Frontal cortex (tissue), 4 donors: ENCODE measurements at places on chromosomes 3 and 15. TPM values are rescaled to one million over a fixed set of nuclear protein-coding genes. Genes with fewer than 3 reads are reported as not detected.
A peak's percentile ranks its signal among the peaks of the same experiment; 100 is the strongest.

Gene MAP6D1
- total RNA-seq: 3.3 TPM

Gene CKMT1A
- total RNA-seq: 6.5 TPM

Gene MASP1
- 22.8 TPM for total RNA-seq

GRCh38 chr15:52730594-52730993 lies 51.4 kb upstream of the ATOSA start:
- no peak for DNase-seq

GRCh38 chr3:38561746-38562466 lies 65.8 kb downstream of the EXOG start:
- DNase-seq: no peak

DNA sequence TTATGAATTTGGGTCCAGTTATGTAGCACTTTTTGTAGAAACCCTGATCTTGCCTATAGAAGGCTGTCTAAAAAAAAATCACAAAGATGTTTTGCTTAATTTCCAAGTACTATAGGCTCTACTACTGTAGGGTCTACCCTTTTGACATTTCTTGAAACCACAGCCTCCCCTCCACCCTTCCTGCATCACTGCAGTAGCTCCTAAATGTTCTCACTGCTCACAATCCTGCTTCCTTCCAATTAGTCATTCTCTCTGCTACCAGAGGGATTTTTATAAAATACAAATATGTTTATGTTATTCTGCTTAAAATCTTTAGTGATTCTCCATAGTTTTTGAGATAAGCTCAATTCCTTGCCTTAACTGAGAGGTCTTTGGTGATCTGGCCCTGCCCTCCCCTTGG lies 114.0 kb downstream of the CYP19A1 start:
- DNase-seq: no peak

DNA sequence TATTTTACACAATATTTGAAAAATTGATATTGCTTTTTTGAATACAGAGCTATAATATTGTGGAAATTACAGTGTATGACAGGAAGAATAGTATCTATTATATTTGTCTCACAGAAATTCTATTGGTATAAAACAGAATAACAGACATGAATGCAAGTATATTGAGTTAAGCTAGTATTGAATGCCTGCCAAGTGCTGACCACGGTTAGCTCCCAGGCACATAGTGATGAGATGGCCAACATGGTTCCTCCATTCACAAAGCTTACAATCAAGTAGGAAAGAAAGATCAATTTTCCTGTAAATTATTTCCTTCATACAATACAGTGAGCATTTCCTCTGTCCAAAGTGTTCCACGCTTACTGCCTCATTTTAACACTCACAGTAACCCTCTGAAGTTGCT lies 67.6 kb downstream of the TP63 start:
- DNase-seq: no peak

GRCh38 chr3:12944413-12944812 lies 103.0 kb upstream of the RPL32 start:
- no peak for DNase-seq

Gene ROPN1
- not detected for total RNA-seq

GRCh38 chr3:40741729-40742128 lies 217.0 kb downstream of the ZNF621 start:
- DNase-seq: peak; percentile 40

Gene DIS3L
- 43.2 TPM for total RNA-seq

GRCh38 chr3:79263423-79263822 lies 504.4 kb downstream of the ROBO1 start:
- no peak for DNase-seq

Gene IL16
- total RNA-seq: 0.82 TPM

- DNase-seq: no peak
These were observed 127.1 kb downstream of the KLF13 start for GRCh38 chr15:31453558-31454318.

DNA sequence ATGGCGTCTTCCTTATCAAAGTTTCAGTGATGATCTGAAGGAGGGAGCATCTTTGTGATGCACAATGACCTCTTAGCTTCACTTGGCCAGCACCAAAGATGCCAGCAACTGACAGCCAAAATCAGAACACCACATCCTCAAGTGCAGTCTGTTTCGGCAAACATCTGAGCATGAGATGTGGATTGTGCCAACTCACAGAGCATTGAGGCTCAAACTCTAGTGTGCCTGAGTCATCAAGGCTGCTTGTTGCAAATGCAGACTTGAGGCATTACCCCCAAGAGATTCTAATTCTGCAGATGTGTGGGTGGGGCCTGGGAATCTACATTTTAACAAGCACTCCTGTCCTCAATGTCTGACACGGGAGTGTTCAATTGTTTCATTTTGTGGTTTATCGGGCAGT lies 35.8 kb downstream of the ABHD5 start:
- DNase-seq: no peak

GRCh38 chr15:66723826-66724731 lies 22.0 kb downstream of the SMAD6 start:
- no peak for DNase-seq

DNA sequence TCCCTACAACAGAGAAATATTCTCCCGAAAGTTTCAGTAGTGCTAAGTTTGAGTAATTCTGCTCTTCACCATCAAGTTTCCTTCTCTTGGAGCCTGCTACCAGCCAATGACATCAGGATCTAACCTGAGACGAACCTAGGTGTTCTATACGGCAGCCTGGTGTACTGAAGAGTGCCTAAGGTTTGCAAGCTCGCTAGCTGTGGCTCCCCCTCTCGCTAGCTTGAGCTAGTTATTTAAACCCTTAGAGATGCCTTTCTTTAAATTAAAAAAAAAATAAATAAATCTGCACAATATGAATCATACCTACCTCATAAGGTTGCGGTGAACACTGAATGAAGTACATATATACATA lies 1.4 kb upstream of the COL8A1 start:
- no peak for DNase-seq

- no peak for DNase-seq
These were observed 70.3 kb upstream of the SMAD3 start for GRCh38 chr15:66994927-66995656.

- DNase-seq: no peak
These were observed 4.8 kb upstream of the CLSTN2 start for GRCh38 chr3:139930211-139930610.

DNA sequence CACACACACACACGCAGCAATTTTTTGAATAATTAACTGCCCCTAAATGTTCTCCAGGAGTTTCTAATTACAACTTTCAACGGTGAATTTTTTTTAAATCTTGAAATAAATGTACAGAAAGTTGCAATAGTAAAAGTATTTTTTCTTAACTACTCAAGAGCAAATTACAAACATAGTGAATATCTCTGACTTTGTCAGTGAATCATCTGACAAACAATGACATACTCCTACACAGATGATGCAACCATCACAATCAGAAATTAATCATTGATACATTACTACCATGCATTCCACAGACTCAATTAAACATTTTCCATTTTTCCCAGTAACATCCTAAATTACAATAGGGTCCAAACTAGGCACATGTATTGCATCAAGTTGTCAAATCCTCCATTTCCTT lies 597.3 kb downstream of the NAALADL2 start:
- DNase-seq: no peak

GRCh38 chr3:140501770-140502364 lies 176.0 kb upstream of the TRIM42 start:
- DNase-seq: no peak

DNA sequence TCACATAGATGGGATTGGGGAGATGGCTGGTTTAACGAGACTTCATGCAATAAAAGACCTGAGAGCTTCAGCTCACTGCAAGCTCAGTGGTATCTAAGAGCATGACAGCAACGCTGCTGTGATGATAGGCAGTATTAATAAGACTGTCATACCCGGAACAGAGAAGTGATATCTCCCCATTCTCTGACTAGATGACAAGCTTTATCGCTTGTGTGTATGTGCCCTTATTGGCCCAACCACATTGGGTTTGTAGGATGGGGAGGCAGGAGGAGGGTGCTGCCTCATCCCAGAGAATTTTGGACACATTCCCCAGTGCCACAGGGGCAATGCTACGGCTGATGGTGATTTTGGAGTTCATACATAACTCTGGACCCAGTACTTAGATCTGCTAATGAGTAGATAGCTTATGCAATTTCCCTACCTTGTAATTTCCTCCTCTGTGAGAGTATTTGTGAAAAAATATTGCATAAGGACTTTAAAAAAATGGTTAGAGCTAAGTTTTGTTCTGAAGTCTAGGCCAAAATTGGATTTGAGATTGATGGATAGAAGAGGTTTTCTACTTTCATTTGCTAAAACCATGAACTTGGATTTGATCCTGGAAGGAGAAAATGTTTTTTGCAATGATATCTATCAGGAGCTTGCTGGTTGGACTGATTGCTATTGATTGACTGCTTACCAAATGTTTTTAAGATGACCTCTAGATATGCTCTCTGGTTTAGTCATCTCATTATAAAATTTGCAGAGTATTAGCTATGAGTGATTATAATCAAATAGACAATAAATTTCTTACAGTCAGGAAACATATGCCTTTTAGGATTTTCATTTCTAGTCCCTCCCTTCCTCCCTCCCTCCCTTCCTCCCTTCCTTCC lies 14.0 kb upstream of the TMEM212 start:
- DNase-seq: no peak

Gene XIRP1
- total RNA-seq: not detected

Gene FBXL2
- 53.8 TPM for total RNA-seq

DNA sequence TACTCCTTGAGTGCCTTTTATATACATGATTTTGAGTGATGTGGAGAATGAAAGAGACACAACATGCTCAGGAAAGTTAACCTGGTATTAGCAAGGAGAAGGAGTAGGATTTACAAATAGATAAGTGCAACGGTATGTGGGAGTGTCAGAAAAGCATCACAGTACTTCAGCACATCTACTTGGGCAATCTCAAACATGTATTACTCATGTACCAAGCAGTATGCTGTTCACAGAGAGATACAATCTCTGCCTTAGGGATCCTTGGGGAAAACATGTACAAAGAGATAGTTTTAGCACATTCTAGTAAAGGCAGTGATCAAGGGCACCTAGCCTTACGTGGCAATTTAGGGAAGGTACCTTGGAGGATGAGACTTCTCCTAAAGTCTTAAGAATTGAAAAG lies 146.5 kb downstream of the FILIP1L start:
- DNase-seq: no peak

DNA sequence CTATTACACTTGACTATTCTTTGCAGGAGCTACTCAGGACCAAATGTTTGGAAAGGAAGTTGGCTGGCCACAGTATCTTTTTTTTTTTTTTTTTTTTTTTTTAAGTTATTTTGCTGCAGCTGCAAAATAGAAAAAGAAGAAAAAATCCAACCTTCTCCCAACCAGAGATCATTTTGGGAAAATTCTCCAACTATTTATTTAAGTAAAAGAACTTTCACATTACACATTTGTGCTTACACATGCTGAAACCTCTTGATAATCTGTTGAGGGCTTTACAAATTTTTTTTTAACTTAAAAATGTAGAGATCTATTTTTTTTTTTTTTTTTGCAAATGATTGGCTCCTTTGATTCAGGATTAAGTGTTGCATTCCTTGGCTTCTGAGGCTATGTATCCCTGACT lies 148.0 kb downstream of the POLR2M start:
- DNase-seq: no peak

Gene NR2F2
- total RNA-seq: 4.9 TPM

Gene ROBO1
- 296 TPM for total RNA-seq

Gene GOLGA8J
- not detected for total RNA-seq

Gene PRTG
- 2.4 TPM for total RNA-seq

GRCh38 chr3:194488055-194488742 lies 1.4 kb upstream of the ATP13A3 start:
- DNase-seq: no peak

DNA sequence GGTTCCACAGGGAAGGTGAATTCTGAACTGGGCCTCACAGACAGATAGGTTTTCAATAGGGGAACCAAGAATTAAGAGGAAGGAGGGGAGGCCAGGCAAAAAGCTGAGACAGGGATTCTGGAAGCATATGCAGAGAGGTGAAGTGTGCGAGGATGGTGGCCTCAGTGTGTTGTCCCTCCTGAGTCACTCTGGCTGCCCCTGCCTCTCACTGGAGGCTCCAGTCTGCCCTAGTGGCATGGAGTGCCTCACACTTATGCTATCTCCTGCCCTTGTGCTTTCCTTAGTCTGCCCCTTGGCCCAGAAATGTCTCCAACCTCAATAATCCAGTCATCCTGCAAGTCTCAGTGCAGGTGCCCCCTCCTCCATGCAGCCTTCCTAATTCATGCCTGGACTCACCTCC lies 32.2 kb upstream of the RBP1 start:
- DNase-seq: no peak

DNA sequence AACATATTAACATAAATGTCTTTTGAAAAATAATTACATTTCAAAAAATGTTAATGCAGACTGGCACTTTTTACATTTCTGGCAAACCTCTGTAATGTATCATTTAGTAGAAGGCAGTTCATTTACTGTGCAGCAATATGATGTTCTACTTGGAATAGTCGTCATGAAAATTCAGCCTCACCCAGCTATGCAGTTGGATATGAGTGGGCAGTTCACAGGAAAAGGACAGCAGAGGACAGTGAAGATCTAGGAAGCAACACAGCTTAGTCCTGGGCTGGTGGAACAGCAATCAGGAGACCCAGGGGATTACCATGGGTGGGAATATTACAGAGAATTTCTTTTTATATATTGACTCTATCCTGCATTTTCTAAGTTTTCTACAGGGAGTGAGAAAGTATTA lies 63.6 kb downstream of the ANO10 start:
- DNase-seq: no peak

Gene SPTSSB
- 3.3 TPM for total RNA-seq

Gene SCG3
- 37.9 TPM for total RNA-seq

GRCh38 chr3:132343018-132343612 lies 25.9 kb downstream of the ACP3 start:
- DNase-seq: no peak

DNA sequence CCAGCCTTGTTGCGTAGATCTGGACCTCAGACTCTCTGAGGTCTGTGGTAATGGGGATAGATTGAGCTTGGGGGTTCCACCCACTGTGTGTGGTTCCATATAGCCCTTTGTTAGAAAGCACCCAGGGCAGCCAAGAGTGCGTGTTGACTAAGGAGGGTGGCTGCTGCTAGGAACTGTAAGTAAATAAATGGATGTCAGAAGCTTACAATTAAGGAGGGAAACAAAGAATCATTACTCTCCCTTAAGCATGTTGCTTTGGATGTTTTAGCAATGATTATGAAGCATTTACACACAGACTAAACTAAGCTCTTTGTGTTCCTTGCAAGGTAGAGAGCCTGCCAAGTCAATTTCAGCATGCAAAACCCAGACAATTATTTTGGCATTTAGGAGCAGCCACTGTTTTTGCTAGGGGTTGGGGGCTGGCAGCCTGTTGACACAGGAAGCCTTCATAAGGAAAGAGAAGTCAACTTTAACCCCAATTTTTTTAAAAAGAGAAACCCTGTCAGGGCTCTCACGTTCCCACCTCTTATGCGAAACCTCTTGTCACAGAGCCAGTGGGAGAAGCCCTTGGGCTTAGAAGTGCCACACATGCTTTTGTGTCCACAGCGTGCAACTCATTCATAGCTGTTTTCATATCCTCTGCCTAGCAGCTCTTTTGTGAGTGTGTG lies 127.8 kb downstream of the CMSS1 start:
- no peak for DNase-seq

DNA sequence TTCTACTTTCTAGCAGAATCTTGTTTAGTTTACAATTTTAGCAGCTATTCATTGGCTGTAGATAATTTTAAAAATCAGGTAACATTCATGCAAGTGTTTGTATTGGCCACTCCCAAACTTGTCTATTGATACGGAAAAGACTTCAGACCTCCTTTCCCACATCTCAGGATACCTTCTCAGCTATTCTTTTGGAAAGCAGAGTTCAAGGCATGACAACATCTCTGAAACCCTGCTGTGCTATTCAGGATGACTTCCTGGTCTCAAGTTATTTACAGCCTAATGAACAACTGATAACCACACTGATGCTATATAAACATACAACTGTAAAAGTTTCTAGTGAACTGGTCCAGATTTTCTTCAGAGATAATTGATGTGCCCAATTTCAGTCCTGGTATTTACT lies 55.8 kb downstream of the DZIP3 start:
- no peak for DNase-seq

GRCh38 chr3:107431246-107432012 lies 54.2 kb downstream of the CCDC54 start:
- DNase-seq: peak; percentile 67
